ENCODE measurements at places on chromosomes 12 and 14.

- no peak for DNase-seq
These were observed 68.6 kb downstream of the EEA1 start for GRCh38 chr12:92860521-92860920.

DNA sequence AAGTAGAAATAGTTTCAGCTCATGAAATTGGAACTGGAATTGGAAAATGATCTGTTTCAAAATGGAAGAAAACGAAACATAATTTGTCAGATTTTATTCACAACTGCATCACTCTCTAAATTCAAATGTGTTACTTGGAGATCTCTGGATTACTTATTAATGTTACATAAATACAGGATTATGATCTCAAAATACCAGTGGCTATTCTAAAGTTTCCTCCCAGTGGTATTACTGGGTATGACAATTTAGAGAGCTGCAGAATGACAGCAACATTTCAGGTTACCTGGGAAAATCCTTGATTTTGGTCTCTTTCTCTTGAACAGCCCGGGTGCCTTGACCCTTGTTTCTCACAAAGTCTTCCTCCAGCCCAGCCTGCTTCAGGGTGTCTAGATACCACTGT lies 14.2 kb downstream of the FAM161B start:
- DNase-seq, result no peak

- no peak for DNase-seq
These were observed 23.0 kb downstream of the SH2B3 start for GRCh38 chr12:111428728-111429175.

DNA sequence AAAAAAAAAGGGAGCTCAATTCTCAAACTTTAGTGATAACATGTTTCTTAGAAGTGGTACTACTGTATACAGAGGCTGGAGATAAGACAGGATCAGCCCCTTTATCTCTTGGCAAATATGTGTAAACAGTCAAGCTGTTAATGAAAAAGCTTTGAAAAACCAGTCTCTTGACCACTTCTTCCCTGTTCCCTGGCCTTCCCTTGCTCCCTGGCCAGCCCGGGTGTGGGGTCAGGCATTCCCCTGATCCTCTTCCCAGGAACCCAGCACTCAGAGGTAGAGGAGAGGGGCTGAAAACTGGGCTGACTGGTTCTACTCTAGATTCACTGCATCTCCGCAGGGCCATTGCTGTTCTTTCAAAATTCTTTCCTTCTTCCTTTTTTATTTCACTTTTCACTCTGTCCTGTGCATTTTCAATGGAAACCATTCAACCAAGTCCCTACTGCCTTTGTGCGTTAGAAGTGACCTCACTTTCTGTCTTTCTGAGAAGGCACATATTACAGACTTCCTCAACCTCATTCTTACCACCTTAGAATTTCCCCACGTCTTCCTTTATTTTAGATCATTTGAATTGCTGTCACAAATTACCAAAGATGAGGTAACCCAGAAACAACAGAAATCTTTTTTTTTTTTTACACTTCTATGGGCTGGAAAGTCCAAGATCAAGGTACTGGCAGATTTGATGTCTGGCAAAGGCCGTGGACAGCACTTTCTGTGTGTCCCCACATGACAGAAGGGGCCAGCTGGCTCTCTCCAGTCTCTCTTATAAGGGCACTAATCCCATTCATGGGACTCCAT lies 5.7 kb downstream of the GNG2 start:
- no peak for DNase-seq

DNA sequence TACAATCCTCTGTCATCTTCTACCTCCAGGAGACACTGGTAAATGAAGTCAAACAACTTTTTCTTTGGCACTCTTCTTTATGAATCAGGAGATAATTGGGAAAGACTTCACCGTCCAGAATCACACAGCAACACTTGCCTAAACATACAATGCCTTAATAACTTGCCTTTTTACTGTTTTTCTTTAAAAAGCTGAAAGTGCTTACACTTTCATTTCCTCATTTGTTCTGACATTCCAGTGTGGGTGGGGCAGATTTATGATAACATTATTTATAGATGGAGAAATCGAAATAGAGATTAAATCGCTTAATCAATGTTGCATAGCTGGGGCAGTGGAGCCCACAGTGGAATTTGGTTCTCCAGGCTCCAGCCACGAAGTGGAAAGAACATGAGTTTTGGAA lies 2.8 kb upstream of the FRS2 start:
- no peak for DNase-seq

DNA sequence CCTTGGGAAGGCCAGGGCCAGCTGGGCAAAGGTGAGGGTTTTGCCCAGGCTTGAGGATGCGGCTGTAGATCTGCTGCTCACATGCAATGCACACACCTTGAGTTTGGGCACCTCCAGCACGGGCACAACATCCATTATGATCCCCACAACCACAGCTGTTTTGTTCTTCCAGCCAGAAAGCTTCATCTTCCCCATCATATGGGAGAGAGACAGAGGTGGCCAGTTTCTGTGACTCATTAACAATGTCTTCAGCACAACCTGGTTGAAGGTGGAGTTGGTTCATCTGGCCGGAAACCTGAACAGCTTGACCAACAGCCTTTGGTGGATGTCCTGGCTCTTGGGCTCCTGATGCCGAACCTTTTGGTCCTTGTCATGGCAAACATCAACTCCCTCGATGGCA lies 163.7 kb upstream of the CCND2 start:
- DNase-seq, result no peak

- no peak for DNase-seq
These were observed 150.9 kb upstream of the PLEKHG7 start for GRCh38 chr12:92551853-92552397.

GRCh38 chr12:114241973-114242434 lies 163.9 kb downstream of the TBX5 start:
- DNase-seq, result no peak

DNA sequence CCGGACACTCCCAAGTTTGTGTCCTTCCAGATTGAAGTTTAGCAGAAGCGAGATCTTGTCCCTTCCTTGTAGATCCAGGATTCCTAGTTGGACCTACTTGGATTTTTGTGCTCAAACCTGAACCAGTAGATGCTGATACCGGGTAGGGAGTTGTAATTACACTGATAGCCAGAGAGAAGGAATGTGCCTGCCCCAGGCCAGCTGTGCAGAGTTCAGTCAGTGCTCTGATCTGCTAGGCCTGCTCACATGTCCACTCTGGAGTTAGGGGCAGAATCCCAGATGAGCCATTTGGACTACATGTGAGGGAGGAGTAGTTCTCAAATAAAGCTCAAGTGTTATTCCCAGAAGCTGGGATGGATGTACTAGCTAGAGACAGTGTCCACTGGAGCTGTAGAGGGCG lies 65.7 kb downstream of the PRKCH start:
- no peak for DNase-seq

DNA sequence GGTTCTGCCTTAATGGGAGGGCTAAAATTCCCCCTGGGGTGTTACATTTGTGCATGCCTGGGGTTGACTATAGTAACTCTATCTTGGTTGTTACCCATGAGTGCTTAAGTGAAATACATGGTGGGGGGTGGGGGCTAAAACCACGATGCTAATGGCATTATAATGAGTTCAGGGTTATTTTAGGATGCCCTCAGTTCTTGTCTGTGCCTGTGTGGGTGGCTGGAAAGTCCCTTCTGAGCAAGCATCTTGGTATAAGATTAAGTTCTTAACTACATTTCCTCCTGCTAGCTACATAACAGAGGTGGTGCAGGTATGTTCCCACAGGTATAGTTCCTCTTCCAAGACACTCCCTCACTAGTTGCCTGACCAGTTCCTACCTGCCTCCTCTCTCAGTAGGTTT lies 822.3 kb downstream of the LRFN5 start:
- DNase-seq, result no peak

GRCh38 chr12:52496590-52497071 lies 3.6 kb upstream of the KRT6A start:
- no peak for DNase-seq

GRCh38 chr14:98172243-98172778 lies 1099.7 kb downstream of the BCL11B start:
- no peak for DNase-seq

DNA sequence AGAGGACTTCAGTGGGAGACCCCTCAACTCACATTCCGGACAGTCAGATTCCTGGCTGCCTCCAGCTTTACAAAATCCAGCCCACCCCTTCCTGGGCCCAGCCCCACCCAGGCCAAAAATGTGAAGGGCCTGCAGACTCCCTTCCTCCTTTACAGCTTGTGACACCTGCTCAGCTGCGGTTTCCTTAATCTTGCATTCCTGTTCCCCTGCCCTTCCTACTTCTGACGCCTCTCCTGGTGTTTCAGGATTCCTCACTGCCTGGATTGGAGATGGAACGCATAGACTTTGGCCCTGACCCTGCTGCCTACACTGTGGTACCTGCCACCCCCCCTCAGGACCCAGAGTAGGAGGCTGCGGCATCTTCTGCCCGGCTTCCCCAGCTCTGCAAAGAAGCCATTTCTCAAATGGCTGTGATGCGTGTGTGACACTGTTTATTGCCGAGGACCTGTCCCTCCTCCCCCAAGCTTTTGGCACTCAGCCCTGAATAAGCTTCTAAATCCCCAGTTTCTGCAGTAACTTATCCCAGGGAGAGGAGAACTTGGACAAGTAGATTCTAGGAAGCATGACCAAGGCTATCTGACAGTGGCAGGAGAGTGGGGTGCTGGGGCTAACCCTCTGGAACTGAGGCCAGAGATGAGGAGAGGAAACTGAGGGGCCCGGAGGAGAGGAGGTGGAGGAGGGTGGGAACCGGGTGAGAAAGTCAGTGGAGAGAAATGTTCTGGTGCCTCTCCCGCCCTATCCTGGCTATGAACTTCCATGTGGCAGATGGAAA lies 24.9 kb upstream of the BCDIN3D start:
- DNase-seq, result no peak

GRCh38 chr14:59130462-59130861 lies 58.0 kb upstream of the DAAM1 start:
- no peak for DNase-seq

GRCh38 chr12:32105986-32106516 lies 596 bp upstream of the BICD1 start:
- no peak for DNase-seq

DNA sequence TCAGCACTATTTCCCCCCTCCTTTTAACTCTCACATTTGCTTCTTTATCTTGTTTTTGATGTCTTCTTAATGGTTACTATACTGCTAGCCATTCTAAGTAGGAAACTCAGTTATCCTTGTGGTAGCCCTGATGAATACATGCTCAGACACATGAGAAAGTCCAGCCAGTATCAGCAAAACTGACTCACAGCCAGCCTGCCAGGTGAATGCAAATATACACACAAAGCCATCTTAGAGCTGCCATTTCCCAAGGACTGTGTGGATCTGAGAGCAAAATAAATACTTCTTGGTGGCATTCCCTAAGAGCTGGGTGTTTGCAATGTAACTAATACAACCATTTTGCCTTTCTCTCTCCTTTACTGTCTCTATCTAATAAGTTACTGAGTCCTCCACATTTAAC lies 455.2 kb downstream of the CCER1 start:
- DNase-seq, result no peak

DNA sequence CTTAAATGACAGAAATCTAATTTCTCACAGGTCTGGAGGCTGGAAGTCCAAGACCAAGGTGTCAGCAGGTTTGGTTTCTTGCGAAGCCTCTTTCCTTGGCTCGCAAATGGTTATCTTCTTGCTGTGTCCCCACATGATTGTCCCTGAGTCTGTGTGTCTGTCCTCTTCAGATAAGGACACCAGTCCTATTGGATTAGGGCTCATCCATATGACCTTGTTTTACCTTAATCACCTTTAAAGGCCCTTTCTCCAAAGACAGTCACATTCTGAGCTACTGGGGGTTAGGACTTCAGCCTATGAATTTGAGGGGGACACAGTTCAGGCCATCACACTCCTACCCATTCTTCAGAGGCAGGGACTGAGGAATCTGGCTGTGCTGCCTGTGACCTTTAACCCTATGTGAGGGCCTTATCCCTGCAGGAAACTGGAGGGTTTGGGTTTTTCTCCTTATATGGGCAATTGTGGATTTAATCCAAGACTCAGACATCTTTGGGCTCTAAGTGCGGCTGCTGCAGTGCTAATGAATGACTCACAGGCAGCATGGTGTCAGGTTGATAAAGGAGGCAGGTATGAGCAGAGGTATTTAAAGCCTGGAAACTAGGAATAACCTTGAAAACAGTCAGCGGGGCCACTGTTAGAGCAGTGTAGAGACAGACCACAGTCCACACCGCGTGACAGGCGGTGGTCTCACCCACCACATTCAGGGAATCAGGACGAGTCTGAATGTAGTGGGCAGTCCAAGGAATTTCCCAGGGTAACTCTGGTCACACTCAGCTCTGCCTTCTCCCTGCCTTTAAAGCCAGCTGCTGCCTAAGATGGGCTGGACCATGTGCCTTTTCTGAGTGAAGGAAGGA lies 10.2 kb downstream of the TPCN1 start:
- DNase-seq, result no peak

GRCh38 chr12:121582583-121583333 lies 1.9 kb upstream of the KDM2B start:
- no peak for DNase-seq

DNA sequence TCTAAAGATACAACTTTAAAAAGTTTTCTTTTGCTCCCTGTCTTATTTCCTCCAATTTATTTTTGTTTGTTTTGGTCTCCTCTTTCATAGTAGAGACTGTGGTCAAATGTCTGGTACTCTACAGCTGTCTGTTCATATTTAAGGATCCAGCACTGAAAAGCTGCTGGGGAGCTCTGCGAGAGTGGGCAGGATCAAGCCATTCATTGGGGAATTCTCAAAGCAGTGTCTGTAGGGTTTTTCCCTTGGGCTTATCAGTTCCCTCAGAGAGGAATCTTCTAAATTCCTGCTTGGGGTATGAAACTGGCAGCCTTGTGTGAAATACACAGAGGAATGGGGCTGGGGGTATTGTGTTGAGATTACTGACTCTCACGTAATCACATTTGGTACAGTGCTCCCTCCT lies 52.3 kb downstream of the FNTB start:
- DNase-seq, result no peak

DNA sequence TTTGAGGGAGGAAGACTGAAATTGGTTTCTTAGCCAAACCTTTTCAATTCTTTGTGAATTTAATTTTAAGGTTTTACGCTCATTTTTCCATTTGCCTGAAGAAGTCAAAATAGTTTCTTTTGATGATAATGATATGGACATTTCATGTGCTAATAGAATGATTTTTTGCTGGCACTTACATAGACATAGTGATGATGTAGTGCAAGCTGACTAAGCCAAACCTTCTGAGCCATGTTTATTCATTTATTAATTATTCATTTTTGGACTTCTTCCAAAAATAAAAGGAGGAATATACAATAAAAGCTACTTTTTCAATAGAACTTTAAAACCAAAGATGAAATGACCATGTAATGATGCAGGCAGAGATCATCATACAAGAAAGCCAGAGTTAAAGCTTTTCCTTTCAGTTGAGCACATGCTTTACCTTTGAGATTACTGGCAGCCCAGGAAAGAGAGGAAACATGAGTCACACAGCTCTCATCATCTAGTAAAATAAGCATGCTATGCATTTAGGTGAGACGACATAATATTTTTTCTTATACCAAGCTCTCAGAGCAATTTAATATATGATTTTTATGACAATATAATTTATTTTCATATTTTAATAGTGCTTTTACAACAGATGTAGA lies 24.8 kb downstream of the KCNA1 start:
- DNase-seq, result no peak

Data from stimulated activated CD4-positive, alpha-beta T cell treated with anti-CD3 and anti-CD28 coated beads, Interleukin-1b, Interleukin-23, amount 100 ng/mL, for 1 hour (primary cell).